H1 (cell line): ENCODE measurements at places on chromosomes 7 and 10. TPM values are rescaled to one million over a fixed set of nuclear protein-coding genes. Genes with fewer than 3 reads are reported as not detected.

DNA sequence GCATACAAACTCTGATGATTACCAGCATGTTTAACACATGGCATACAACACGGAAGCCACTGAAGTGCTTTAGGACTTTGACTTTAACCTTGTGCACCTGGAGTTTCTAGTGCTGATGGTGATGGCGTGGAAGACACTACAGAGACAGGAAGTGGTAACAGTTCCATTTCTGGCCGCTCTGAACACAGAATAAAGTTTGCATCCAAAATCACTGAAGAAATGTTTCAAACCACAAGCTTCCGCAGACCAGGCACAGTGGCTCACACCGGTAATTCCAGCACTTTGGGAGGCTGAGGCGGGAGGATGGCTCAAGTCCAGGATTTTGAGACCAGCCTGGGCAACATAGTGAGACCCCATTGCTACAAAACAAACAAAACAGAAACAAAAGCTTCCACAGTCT lies 40.3 kb upstream of the TNPO3 start:
- H3K36me3 ChIP-seq = no peaks in the 10 kb centered on the region
- no peaks in the 10 kb centered on the region for H3K4me1 ChIP-seq
- no peak overlapping the region for H3K4me3 ChIP-seq
- H3K27ac ChIP-seq = no peak overlapping the region

The KMT2E gene
- 43.8 and 45.0 TPM in 2 replicates for total RNA-seq

The OPALIN gene
- not detected in 2 replicates for total RNA-seq

- no peak overlapping the region for H3K4me3 ChIP-seq
- no peak overlapping the region for H3K27ac ChIP-seq
- H3K27me3 ChIP-seq = no peaks in the 10 kb centered on the region
- DNase-seq = no peak
- H3K4me1 ChIP-seq = 0 out of 2 replicates have a peak, but pooled peaks cover 2% of the 10 kb centered on the region
These were observed 290.8 kb upstream of the COBL start for GRCh38 chr7:51607447-51607846.

The KCNH2 gene
- total RNA-seq = 7.7 and 8.0 TPM in 2 replicates

DNA sequence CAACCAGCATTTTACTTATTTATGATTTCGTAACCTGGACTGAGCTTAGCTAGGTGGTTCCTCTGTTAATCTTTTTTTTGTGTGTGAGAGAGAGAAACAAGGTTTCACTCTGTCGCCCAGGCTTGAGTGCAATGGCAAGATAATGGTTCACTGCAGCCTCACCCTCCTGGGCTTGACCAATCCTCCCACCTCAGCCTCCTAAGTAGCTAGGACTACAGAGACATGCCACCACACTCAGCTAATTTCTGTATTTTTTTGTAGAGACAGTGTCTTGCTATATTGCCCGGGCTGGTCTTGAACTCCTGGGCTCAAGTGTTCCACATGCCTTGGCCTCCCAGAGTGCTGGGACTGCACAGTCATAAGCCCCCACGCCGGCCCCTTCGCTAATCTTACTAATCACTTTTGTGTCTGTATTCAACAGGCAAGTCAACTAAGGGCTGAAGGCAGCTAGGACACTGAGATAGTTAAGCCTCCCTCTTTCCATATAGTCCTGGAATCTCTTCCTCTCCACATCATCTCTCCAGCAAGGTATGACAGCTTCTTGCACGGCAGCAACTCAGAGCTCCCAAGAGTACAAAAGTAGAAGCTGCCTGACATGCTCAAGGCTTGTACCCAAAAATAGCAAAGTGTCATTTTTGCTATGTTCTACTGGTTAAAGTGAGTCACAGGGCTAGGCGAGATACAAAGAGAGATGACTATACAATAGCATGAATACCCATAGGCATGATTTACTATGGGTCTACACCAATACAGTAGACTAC lies 11.3 kb downstream of the KMT2C start:
- H3K4me1 ChIP-seq = no peaks in the 10 kb centered on the region
- DNase-seq = no peak
- no peaks in the 10 kb centered on the region for H3K36me3 ChIP-seq
- no peak overlapping the region for H3K4me3 ChIP-seq
- H3K27me3 ChIP-seq = no peaks in the 10 kb centered on the region

DNA sequence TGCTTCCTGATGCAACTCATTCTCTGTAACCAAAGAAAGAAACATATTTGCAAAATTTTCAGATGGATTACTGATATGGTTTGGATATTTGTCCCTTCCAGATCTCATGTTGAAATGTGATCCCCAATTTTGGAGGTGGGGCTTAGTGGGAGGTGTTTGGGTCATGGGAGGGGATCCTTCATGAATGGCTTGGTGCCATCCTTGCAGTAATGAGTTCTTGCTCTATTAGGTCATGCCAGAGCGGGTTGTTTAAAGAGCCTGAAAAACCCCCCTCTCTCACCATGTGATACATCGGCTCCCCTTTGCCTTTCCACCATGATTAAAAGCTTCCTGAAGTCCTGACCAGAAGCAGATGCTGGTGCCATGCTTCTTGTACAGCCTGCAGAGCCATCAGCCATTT lies 43.8 kb upstream of the PRKG1 start:
- H3K27me3 ChIP-seq = no peaks in the 10 kb centered on the region
- H3K27ac ChIP-seq = no peak overlapping the region
- no peak for DNase-seq
- no peak overlapping the region for H3K4me3 ChIP-seq
- H3K4me1 ChIP-seq = no peaks in the 10 kb centered on the region; the same call in 1 of the 2 replicates

The DUSP5 gene
- total RNA-seq = 27.0 and 30.3 TPM in 2 replicates

DNA sequence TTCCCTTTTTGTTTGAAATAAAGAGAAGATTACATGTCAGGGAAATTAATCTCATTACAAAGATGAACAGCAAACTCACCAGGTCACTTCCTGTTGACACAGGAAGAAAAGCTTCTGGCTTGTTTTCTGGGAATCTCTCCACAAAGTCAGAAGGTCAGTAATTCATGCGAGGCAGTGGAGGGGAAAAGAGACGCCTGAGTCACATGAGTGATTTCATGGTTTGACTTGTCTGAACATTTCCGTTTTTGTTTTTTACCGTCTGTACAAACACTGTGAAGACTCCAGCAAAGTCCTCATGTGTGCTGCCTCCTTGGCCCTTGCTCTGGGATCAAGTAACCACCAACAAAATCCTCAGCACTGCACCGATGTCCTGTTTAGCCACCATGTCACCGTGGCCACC lies 2.5 kb upstream of the HABP2 start:
- no peak for DNase-seq
- peaks cover 3% of the 10 kb centered on the region; the same call in 1 of the 2 replicates for H3K4me1 ChIP-seq
- peaks cover 26% of the 10 kb centered on the region for H3K27me3 ChIP-seq
- no peak overlapping the region for H3K27ac ChIP-seq
- no peak overlapping the region for H3K4me3 ChIP-seq

The FANK1 gene
- total RNA-seq = 0.84 TPM in 1 of 2 replicates, not detected in the other

The HYAL4 gene
- not detected in 2 replicates for total RNA-seq

DNA sequence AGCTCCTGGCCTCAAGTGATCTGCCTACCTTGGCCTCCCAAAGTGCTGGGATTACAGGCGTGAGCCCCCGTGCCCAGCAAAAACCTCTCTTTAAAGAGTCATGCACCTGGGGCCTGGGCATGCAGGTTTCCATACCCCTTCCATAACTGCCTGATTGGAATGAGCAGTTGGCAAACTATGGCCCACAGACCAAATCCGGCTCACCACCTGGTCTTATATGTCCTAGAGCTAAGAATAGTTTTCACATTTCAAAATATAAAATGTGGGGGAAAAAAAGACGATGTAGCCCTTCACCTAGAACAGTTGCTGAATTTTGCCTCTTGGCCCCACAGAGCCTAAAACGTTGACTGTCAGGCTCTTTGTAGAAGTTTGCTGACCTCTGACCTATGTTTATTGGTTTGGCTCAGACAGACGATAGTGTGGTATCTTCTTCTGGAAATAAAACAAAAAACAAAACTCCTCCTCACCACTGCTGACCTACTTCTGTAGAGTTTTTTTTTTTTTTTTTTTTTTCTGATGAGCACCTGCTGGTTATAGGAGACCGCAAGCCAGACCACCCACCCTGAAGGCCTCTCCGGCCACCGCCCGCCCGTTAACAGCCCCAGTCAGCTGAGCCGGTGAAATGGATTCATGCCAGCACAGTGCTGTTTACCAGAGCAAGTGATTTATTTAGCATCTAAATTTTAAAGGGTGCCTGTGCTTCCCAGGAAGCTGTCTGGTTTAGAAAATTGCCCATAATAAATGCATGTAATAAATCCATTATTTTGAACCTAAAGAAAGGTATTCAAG lies 33.5 kb upstream of the SFRP5 start:
- H3K4me1 ChIP-seq = no peaks in the 10 kb centered on the region
- H3K4me3 ChIP-seq = no peak overlapping the region
- no peak overlapping the region for H3K27ac ChIP-seq
- no peaks in the 10 kb centered on the region for H3K27me3 ChIP-seq

The VPS50 gene
- total RNA-seq = 8.8 and 9.3 TPM in 2 replicates

- H3K4me3 ChIP-seq = no peak overlapping the region
- H3K4me1 ChIP-seq = no peaks in the 10 kb centered on the region
- no peaks in the 10 kb centered on the region for H3K27me3 ChIP-seq
- no peak for DNase-seq
These were observed 14.4 kb downstream of the SCIN start for GRCh38 chr7:12584930-12585329.

DNA sequence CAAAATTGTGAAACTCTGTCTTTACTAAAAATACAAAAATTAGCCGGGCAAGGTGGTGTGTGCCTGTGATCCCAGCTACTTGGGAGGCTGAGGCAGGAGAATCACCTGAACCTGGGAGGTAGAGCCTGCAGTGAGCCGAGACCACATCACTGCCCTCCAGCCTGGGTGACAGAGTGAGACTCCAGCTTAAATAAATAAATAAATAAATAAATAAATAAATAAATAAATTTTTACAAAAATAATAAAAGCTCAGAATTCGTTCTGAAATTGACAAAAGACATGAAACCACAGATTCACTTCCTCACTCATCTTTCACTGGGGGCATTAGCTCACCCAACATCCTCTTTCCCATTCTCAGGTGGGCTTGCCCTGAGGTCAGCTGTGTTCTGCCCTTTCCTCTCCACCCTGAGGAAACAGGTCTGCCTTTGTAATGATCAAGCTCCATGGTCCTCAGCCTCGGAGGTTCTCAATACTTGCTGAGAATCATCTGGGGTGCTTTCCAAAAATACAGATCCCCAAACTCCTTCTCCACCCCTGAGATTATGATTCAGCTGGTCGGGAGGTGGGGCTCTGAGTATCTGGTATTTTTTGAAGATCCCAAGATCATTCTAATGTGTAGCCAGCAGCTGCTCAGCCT lies 29.2 kb upstream of the APBB1IP start:
- H3K4me3 ChIP-seq = no peak overlapping the region
- H3K4me1 ChIP-seq = no peaks in the 10 kb centered on the region
- H3K27me3 ChIP-seq = no peaks in the 10 kb centered on the region
- no peaks in the 10 kb centered on the region for H3K36me3 ChIP-seq

The OPN4 gene
- total RNA-seq = not detected in 2 replicates

GRCh38 chr10:64486149-64486548 lies 964.9 kb downstream of the REEP3 start:
- no peak overlapping the region for H3K27ac ChIP-seq
- no peak for DNase-seq

GRCh38 chr10:78316451-78316931 lies 282.8 kb downstream of the RPS24 start:
- no peaks in the 10 kb centered on the region for H3K36me3 ChIP-seq
- H3K27ac ChIP-seq = no peak overlapping the region
- H3K27me3 ChIP-seq = no peaks in the 10 kb centered on the region
- no peak for DNase-seq
- H3K4me3 ChIP-seq = no peak overlapping the region

The HEPACAM2 gene
- not detected in 2 replicates for total RNA-seq

GRCh38 chr7:80082213-80082612 lies 52.4 kb upstream of the GNAI1 start:
- H3K4me3 ChIP-seq = no peak overlapping the region
- no peak for DNase-seq
- H3K27ac ChIP-seq = no peak overlapping the region
- no peaks in the 10 kb centered on the region for H3K27me3 ChIP-seq
- H3K36me3 ChIP-seq = no peaks in the 10 kb centered on the region

GRCh38 chr7:106018566-106019469 lies 55.8 kb downstream of the CDHR3 start:
- no peaks in the 10 kb centered on the region for H3K36me3 ChIP-seq
- no peak for DNase-seq
- H3K4me3 ChIP-seq = no peak overlapping the region
- H3K27me3 ChIP-seq = no peaks in the 10 kb centered on the region
- H3K4me1 ChIP-seq = peaks cover 8% of the 10 kb centered on the region

DNA sequence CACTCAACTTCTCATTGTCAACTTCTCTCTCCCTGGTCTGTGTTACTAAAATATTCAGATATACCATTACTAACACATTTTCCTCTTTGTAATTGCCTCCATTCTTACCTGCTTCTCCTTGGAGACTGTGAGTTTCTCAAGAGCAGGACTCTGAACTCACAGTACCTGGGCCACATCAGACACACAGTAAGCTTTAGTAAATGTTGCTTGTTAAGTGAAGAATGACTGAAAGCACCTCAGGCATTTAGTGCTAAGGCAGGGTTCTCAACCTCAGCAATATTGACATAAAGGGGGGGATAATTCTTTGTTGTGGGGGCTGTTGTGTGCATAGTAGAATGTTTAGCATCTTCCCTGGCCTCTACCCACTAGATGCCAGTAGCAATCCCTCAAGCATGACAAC lies 72.0 kb upstream of the RAB11FIP2 start:
- no peaks in the 10 kb centered on the region for H3K27me3 ChIP-seq
- no peaks in the 10 kb centered on the region for H3K4me1 ChIP-seq
- H3K27ac ChIP-seq = no peak overlapping the region
- H3K4me3 ChIP-seq = no peak overlapping the region

The DPYSL4 gene
- 15.2 and 16.4 TPM in 2 replicates for total RNA-seq

DNA sequence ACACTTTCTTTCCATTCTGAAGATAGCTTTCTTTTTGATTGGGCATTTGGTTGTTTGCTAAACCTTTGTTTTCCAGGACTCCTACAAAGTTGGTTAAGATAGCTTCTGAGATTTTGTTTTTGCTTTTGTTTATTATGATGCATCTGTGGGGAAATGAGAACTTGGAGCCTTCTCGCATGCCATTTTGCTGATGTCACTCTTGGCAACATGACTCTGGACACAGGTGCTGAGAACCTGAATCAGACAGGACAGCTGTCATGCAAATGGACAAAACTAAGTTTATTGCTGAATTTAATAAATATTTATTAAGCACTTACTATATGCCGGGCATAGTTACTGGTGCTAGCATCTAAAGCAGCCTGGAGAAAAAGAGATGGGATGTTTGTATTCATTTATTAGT lies 274.1 kb downstream of the ZEB1 start:
- H3K27me3 ChIP-seq = no peaks in the 10 kb centered on the region
- H3K4me3 ChIP-seq = no peak overlapping the region
- no peaks in the 10 kb centered on the region for H3K36me3 ChIP-seq

The FAM25C gene
- total RNA-seq = not detected in 2 replicates
